ENCODE measurements at places on chromosomes 16 and 17.

DNA sequence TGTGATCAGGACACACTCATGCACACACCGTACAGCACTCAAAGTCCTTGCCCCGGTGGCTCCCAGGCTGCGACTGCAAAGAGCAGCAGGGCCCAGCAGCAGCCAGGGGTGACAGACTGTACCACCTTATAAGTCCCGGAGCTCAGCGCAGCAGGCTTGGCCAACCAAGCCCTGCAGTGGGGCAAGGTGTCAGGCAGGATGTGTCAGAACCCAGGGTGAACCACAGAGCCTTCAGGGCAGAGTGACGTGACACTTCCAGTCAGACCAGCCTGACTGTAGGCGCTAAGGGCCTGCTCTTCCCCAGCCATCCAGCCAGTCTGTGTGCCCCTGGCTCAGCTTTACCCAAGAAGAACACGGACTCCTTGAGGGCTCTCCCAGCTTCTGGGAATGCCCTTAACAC lies 204.1 kb downstream of the COPRS start:
- no peak for DNase-seq

GRCh38 chr17:73476890-73477350 lies 165.1 kb upstream of the CDC42EP4 start:
- DNase-seq: no peak

- no peak for DNase-seq
Observed at GRCh38 chr17:63095459-63095858, 129.4 kb downstream of the TANC2 start.

GRCh38 chr17:31532526-31532925 lies 141.1 kb downstream of the RAB11FIP4 start:
- DNase-seq: no peak

DNA sequence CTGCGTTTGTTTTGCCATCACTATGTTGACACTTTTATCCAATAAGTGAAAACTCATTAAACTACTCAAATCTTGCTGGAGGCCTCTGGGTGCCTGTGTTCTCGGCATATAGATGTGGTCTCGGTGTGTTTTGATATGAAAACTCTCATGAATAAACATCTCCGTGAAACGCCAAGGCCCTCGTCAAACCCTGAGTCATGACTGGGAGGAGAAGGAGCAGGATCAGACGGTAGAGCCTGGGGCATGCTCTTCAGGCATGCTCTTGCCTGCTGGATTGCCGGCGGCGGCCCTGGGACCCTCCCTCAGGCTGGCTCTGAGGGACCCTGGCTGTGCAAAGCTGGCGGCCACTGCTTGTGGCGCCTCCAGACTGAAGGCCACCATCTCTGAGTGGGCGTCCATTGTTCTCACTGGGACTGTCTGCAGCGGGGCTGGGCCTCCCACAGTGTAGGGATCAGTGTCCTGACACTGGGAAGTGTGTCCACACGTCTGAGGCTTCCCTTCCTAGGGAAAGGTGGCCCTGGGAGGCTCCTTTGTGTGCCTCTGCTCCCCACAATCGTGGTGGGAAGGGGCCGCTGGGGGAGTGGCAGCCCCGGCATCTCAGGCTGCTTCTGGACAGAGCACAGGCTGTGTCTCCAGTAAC lies 1.7 kb upstream of the NPB start:
- no peak for DNase-seq

- peak; percentile 95 for DNase-seq
Observed at GRCh38 chr16:53775821-53776431, 72.0 kb downstream of the FTO start.

DNA sequence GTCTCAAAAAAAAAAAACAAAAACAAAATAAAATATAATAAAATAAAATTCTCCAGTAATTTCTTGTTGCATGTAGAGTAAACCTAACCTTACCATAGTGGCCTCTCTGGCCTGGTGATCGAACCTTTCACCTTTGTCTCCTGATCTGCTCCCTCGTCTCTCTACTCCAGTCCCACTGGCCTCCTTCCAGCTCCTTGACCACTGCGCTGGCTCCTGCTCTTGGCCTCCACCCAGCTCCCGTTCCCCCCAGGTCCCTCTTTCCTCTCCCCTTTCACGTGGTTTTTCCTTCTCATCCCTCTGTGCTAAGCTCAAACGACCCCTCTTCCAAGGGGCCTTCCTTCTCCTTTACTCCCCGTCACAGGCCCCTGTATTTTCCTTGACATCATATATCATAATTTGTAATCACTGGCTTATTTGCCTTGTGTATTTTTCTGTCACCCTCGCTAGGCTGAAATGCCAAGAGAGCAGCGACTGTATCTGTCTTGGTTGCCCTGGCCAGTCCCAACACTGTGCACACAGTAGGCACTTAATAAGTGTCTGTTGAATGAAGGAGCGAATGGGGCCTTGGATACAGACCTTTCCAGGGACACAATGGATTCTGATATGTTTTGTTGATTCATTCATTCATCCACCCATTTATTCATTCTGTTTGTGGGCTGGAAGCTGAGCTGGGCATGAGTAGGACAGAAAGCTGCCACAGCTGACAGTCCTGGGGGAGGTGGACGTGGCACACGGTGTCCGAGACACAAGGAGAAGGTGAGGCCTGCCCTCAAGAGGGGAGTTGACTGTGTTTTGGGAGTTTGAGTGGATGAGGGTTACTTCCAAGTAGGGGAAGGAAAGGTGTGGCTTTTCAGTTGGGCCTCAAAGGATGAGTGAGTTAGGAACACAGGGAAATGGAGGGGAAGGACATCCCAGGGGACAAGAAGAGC lies 5.8 kb upstream of the SCN4A start:
- DNase-seq: no peak

DNA sequence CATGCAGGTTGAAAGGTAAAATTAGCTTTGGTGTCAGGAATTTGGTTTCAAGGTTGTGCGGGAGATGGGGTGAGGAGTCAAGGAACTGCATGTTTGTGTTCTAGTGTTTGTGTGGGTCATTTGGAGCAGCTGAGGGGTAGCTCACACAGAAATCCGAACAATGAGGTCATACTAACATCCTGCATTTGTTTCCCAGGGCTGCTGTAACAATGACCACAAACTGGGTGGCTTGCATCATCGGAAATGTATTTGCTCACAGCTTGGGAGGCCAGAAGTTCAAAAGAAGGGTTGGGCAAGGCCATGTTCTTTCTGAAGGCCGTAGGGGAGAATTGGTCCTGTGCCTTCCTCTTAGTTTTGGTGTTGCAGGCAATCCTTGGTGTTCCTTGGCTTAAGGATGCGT lies 287.4 kb downstream of the HAPSTR1 start:
- no peak for DNase-seq

- no peak for DNase-seq
Observed at GRCh38 chr17:59572301-59572924, 7.0 kb downstream of the DHX40 start.
